SJCRH30 (cell line): ENCODE measurements at places on chromosomes 7 and 10.

- H3K27ac ChIP-seq: no peak overlapping the region
- H3K4me1 ChIP-seq: no peaks in the 10 kb centered on the region; the same call in 1 of the 2 replicates
- DNase-seq: no peak
- H3K36me3 ChIP-seq: no peaks in the 10 kb centered on the region
- no peak overlapping the region for H3K4me3 ChIP-seq
Observed at GRCh38 chr10:96118604-96119450, 11.3 kb upstream of the ZNF518A start.

DNA sequence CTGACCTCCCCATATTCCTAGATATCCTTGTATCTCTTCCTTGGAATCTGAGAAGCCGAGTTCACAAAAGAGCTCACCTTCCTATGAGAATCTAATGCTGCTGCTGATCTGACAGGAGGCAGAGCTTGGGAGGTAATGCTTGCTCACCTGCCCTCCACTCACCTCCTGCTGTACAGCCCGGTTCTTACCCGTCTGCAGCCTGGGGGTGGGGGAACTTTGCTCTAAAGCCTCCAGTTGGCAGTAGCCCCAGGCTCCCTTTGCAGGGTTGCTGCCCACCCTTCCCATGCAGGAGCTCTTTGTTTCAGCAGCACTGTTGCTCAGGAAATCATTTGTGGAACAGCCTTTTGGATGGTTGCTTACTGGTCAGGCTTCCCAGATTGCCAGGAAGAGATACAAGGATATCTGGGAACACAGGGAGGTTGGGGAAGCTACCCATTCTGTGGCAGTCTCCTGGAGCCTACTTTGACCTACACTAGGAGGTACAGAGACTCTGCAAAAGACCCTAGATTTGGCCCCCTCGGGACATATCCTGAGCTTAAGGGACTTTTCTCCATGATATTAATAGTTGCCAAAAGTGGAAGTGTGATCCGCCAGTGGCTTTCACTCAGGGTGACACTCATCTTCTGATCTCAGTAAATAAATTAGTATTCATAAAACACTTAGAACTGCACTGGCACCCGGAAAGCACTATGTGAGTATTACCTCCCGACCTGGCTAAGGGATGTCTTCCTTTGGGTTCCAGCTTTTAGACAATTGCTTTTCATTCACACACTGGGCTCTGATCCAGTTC, 363.7 kb upstream of the PODXL start:
- peaks cover 5% of the 10 kb centered on the region; the same call in 1 of the 2 replicates for H3K4me1 ChIP-seq
- no peaks in the 10 kb centered on the region for H3K27me3 ChIP-seq
- no peaks in the 10 kb centered on the region for H3K36me3 ChIP-seq
- no peak overlapping the region for H3K4me3 ChIP-seq
- no peak for DNase-seq
- H3K27ac ChIP-seq: no peak overlapping the region

GRCh38 chr10:11424456-11425295, 186.8 kb downstream of the USP6NL start:
- peak; percentile 80 for DNase-seq
- H3K27ac ChIP-seq: peak overlapping the region; percentile 30
- no peak overlapping the region for H3K4me3 ChIP-seq
- H3K4me1 ChIP-seq: peaks cover 7% of the 10 kb centered on the region; the same call in 1 of the 2 replicates

DNA sequence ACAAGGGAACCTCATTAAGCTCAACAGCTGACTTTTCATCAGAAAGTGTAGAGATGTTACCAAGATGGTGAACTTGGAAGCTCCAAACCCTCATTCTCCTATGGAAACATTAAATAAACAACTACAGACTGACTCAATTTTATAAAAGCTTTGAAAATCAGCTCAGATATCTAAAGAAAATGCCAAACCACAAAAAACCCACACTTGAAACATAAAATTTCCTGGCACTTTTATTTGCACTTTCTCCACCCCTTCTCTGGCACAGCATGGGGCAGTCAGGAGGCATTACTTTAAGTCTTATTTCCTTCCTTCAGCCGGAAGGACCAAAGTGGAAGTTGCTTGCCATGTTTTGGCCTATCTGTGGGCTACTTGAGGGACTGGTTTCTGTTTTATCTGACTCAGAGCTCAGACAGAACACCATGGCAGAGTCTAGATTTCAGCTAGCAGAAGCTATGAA, 114.7 kb downstream of the ODAD2 start:
- peaks cover 7% of the 10 kb centered on the region; the same call in 1 of the 2 replicates for H3K4me1 ChIP-seq
- no peak overlapping the region for H3K27ac ChIP-seq
- H3K4me3 ChIP-seq: no peak overlapping the region
- H3K36me3 ChIP-seq: no peaks in the 10 kb centered on the region

DNA sequence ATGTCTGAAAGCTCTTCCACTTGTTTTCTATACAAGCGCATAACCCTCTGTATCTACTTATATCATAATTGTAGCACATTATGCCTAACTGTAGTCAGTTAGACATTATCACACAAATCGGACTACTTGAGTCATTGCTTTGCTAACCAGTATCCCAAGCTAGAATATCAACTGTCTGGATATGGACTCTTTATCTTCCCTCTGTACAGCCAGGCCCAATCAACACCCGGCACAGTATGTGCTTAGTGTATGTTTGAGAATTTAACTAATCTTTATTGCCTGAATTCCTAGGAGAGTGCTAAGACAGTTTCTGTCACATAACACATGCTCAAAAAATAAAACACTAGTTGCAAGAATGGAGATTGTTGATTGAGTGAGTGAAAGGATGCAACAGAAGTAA, 211.2 kb downstream of the ARL4A start:
- DNase-seq: no peak
- H3K4me3 ChIP-seq: no peak overlapping the region
- H3K27me3 ChIP-seq: no peaks in the 10 kb centered on the region; the same call in 1 of the 2 replicates
- no peaks in the 10 kb centered on the region for H3K36me3 ChIP-seq
- no peaks in the 10 kb centered on the region for H3K4me1 ChIP-seq

GRCh38 chr7:70479153-70480021, 652.6 kb upstream of the GALNT17 start:
- no peak overlapping the region for H3K27ac ChIP-seq
- H3K4me3 ChIP-seq: no peak overlapping the region
- peaks cover 6% of the 10 kb centered on the region for H3K4me1 ChIP-seq
- H3K36me3 ChIP-seq: no peaks in the 10 kb centered on the region
- DNase-seq: no peak

DNA sequence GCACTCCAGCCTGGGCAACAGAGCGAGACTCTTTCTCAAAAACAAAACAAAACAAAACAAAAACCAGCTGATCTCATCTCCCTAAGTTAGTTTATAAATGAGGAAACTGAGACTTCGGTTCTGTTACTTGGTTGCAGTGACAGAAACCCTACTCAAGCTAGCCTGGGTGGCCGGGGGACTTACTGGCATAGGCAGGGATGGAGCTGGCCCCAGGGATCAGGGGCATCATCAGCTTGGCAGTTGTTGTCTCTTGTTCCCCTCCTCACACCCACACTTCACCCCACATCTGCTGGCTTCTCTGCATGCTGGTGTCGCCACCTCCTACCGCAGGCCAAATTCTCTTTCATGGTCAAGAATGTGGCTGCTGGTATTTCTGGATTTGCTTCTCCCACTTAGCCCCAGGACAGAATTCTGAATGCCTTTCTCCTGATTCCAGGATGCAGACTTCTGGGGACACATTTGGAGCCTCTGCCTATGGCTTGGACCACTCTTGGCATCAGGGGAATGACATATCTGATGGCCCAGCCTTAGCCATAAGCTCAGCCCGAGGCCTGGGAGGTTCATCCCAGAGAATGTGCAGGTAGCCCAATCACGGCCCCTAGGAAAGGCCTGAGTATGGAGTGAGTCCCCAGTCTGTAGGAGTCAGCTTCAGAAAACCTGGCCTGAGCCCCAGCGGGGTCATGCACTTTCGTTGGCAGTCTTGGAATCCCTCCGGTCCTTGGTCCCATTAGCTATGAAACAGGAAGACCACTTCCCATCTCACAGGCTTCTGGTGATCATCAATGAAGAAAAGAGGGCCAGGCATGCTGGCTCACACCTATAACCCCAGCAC, 41.6 kb upstream of the CTBP2 start:
- no peaks in the 10 kb centered on the region for H3K36me3 ChIP-seq
- no peaks in the 10 kb centered on the region for H3K4me1 ChIP-seq
- no peaks in the 10 kb centered on the region for H3K27me3 ChIP-seq
- H3K27ac ChIP-seq: no peak overlapping the region
- no peak for DNase-seq

- no peaks in the 10 kb centered on the region for H3K4me1 ChIP-seq
- H3K36me3 ChIP-seq: no peaks in the 10 kb centered on the region
- H3K27ac ChIP-seq: no peak overlapping the region
- no peak overlapping the region for H3K4me3 ChIP-seq
- DNase-seq: no peak
Observed at GRCh38 chr10:63013755-63014154, 119.4 kb upstream of the NRBF2 start.

GRCh38 chr7:148253629-148254028, 336.9 kb upstream of the C7orf33 start:
- no peak overlapping the region for H3K4me3 ChIP-seq
- no peaks in the 10 kb centered on the region for H3K36me3 ChIP-seq
- no peak overlapping the region for H3K27ac ChIP-seq
- no peaks in the 10 kb centered on the region for H3K4me1 ChIP-seq

- no peak overlapping the region for H3K4me3 ChIP-seq
- no peaks in the 10 kb centered on the region; the same call in 1 of the 2 replicates for H3K27me3 ChIP-seq
- no peak overlapping the region for H3K27ac ChIP-seq
- no peaks in the 10 kb centered on the region for H3K4me1 ChIP-seq
- no peak for DNase-seq
- H3K36me3 ChIP-seq: no peaks in the 10 kb centered on the region
Observed at GRCh38 chr7:25314731-25315267, 86.5 kb upstream of the NPVF start.

DNA sequence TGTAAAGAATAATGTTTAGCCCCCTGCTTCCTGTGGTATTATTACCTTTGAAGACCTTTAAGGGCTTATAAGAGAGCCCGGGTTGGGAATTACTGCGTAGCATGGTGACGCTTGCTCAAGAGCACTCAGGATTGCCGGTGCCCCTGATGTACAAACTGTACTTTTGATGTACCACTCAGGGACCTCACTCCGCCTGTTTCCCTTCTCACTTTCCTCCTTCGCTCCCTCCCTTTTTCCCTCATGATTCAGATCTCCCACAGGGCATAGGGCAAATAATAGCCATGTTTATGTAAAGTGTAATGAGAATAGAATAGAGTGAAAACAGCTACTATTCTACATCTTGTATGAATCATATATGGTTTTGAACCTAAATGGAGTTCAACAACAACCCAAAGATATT, 77.8 kb upstream of the PDCD4 start:
- H3K27ac ChIP-seq: no peak overlapping the region
- H3K4me1 ChIP-seq: no peaks in the 10 kb centered on the region
- no peaks in the 10 kb centered on the region for H3K27me3 ChIP-seq
- H3K4me3 ChIP-seq: no peak overlapping the region

- no peak for DNase-seq
- H3K4me1 ChIP-seq: peaks cover 19% of the 10 kb centered on the region
- no peak overlapping the region for H3K4me3 ChIP-seq
- H3K27ac ChIP-seq: no peak overlapping the region
- no peaks in the 10 kb centered on the region for H3K27me3 ChIP-seq
Observed at GRCh38 chr7:92956575-92956974, 120.2 kb upstream of the CDK6 start.

DNA sequence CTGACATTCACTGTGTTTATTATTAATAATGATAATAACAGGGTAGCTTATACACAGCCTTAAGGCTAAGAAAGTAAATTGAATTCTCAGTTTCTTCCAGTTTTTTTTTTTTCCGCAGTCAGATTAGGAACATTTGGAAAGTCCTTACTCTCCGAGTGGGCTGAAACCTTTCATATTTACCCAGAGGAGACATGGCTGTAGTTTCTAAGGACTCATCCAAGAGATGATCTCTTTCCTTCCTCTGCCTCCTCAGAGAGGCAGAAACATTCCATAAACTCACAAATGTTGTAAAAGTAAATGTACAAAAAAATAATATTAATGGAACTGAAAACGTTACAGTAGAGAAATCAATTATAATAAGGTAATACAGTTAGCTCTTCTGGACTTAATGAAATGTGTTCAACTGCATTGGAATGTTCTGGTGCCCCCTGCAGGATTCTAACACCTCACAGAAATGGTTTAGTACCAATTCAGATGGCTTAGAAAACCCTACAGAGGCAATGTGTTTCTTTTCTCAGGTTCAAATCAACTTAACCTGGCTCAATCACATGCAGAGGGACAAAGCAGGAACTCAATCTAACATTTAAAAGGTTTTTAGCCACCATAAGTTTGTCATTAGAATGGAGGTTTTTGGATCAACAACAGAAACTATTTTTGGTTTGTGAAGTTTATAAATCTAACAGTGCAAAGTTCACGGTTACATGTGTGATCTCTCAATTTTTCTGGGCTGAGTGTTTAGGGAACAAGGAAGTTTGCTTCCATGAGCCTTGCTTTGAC, 71.7 kb downstream of the ICA1 start:
- H3K4me1 ChIP-seq: no peaks in the 10 kb centered on the region; the same call in 1 of the 2 replicates
- no peaks in the 10 kb centered on the region for H3K36me3 ChIP-seq
- no peak overlapping the region for H3K4me3 ChIP-seq
- H3K27ac ChIP-seq: no peak overlapping the region

DNA sequence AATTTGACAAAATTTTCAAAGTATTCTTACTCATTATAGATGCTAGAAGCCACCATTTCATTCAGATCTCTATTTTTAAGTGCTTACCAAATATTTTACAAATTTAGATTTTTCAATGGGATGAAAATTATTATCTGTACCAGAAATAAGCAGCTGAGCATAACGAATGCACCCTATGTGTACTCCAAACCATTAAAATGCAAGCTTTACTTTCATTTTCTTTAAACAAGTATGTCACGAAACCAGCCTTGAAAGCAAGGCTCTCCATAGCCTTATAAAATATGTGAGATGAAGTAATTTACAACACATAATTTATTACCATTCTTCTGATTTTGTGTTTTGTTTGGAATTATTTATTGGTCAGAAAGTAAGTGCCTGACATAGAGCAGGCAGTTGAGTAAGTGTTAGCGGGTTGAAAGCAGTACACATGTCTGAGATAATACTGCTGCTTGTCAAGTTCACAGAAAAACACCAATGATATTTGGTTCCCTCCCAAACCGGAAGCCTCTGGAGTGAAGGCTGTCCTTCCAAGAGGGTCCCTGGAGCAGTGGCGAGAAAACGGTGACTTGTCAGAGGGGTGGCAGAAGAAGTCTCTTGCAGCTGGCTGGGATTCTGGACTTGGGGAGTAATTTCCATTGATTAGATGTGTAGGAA, 322.7 kb upstream of the PFKP start:
- H3K4me1 ChIP-seq: no peaks in the 10 kb centered on the region
- no peak overlapping the region for H3K4me3 ChIP-seq
- H3K27me3 ChIP-seq: no peaks in the 10 kb centered on the region
- no peaks in the 10 kb centered on the region for H3K36me3 ChIP-seq
- DNase-seq: no peak

- H3K36me3 ChIP-seq: no peaks in the 10 kb centered on the region
- peak within 1 kb of the TSS; percentile 78 for H3K27ac ChIP-seq
- DNase-seq: peak; percentile 92
- H3K4me1 ChIP-seq: peaks cover 5% of the 10 kb centered on the region; the same call in 1 of the 2 replicates
Observed at GRCh38 chr10:93496322-93497041, at the start of gene CEP55. Gene CEP55 (plus strand): TSS chr10:93496612. CDS start chr10:93500052, 3,440 bp downstream.

GRCh38 chr10:57247271-57247670, 886.2 kb upstream of the ZWINT start:
- H3K4me1 ChIP-seq: no peaks in the 10 kb centered on the region
- DNase-seq: no peak
- H3K27ac ChIP-seq: no peak overlapping the region
- no peaks in the 10 kb centered on the region for H3K36me3 ChIP-seq

GRCh38 chr10:97333351-97333600, 1.3 kb downstream of the FRAT2 start:
- 0 out of 2 replicates have a peak, but pooled peaks cover 3% of the 10 kb centered on the region for H3K27me3 ChIP-seq
- H3K27ac ChIP-seq: peak overlapping the region; percentile 62
- H3K4me1 ChIP-seq: peaks cover 7% of the 10 kb centered on the region
- no peaks in the 10 kb centered on the region for H3K36me3 ChIP-seq
- H3K4me3 ChIP-seq: peak overlapping the region; percentile 95

GRCh38 chr7:44711528-44711927, 37.1 kb upstream of the ZMIZ2 start:
- H3K36me3 ChIP-seq: no peaks in the 10 kb centered on the region; the same call in 1 of the 2 replicates
- H3K4me3 ChIP-seq: no peak overlapping the region
- H3K27me3 ChIP-seq: no peaks in the 10 kb centered on the region
- no peaks in the 10 kb centered on the region for H3K4me1 ChIP-seq
- no peak overlapping the region for H3K27ac ChIP-seq
- DNase-seq: no peak
